ENCODE measurements at places on chromosomes 3 and 15. TPM values are rescaled to one million over a fixed set of nuclear protein-coding genes. Genes with fewer than 3 reads are reported as not detected.

KLHDC8B gene
- 37.9 TPM for total RNA-seq

GRCh38 chr3:124276539-124277143, 284.7 kb upstream of the ROPN1 start:
- no peak overlapping the region for H3K4me3 ChIP-seq
- H3K4me1 ChIP-seq, result peaks cover 48% of the 10 kb centered on the region
- no peaks in the 10 kb centered on the region for H3K27me3 ChIP-seq

- peak; percentile 65 for DNase-seq
- H3K4me1 ChIP-seq, result peaks cover 3% of the 10 kb centered on the region
- H3K27ac ChIP-seq, result peak overlapping the region; percentile 73
- no peaks in the 10 kb centered on the region for H3K36me3 ChIP-seq
- no peaks in the 10 kb centered on the region for H3K27me3 ChIP-seq
These were observed 26.8 kb downstream of the KAT2B start for GRCh38 chr3:20066850-20067617.

DNA sequence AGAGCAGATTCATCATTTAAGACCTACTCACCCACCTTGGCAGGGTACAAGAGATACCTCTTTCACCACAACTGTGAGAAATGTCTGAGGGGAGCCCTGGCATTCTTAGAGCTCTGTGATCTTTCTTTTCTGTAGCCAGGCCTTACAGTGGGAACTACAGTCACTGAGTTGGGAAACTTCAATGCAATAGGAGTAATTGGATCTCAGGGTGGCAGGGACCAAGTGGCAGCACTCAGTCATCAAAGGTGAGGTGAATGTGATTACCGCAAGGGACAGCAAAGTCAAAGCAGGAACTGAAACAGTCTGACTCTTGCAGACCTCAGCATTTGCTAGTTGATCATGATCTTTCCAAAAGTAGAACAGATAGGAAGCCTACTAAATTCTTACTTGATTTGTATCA, 7.2 kb upstream of the MCF2L2 start:
- H3K36me3 ChIP-seq, result no peaks in the 10 kb centered on the region
- no peaks in the 10 kb centered on the region for H3K27me3 ChIP-seq
- no peak overlapping the region for H3K4me3 ChIP-seq
- no peak overlapping the region for H3K27ac ChIP-seq
- no peaks in the 10 kb centered on the region for H3K4me1 ChIP-seq

DNA sequence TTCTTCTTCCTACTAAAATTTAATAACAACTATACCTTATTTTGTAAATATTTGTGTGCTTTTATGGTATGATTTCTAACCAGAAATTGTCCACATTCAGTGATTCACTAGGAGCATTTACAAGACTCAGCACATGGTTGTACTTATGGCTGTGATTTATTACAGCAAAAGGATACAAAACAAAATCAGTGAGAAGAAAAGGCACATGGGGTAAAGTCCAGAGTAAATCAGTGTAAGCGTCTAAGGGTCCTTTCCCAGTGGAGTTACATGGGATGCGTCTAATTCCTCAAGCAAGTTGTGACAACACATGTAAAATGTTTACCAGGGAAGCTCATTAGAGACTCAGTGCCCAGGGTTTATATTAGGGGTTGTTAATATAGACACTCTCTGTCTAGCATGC, 31.1 kb downstream of the RNF13 start:
- no peak for DNase-seq
- no peaks in the 10 kb centered on the region for H3K27me3 ChIP-seq
- no peak overlapping the region for H3K4me3 ChIP-seq
- H3K36me3 ChIP-seq, result no peaks in the 10 kb centered on the region

GRCh38 chr3:187986514-187986934, 167.4 kb upstream of the LPP start:
- no peaks in the 10 kb centered on the region for H3K4me1 ChIP-seq
- no peaks in the 10 kb centered on the region for H3K27me3 ChIP-seq
- no peak overlapping the region for H3K27ac ChIP-seq
- no peaks in the 10 kb centered on the region for H3K36me3 ChIP-seq
- no peak overlapping the region for H3K4me3 ChIP-seq

DNA sequence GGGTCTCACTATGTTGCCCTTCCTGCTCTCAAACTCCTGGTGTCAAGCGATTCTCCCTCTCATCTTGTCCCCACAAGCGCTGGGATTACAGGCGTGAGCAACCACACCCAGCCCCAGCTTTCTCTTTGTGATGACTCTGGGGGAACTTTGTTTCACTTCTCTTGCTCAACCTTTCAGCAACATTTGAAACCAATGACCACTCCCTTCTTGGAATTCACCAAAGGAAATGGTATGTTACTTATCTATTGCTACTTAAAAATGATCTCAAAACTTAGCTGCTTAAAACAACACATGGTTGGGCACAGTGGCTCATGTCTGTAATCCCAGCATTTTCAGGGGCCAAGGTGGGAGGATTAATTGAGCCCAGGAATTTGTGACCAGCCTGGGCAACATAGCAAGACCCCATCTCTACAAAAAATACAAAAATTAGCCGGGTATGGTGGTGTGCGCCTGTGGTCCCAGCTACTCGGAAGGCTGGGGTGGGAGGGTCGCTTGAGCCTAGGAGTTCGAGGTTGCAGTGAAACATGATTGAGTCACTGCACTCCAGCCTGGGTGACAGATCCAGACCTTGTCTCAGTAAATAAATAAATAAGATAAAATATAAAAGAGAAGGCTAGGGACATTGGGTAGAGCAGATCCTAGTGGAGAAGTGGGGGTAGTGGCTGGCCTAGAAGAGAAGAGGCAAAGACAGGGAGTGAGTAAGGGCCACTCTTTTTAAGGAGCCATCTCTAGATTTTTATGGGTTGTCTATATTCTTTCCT, 10.3 kb upstream of the COPG1 start:
- no peaks in the 10 kb centered on the region for H3K4me1 ChIP-seq
- H3K36me3 ChIP-seq, result no peaks in the 10 kb centered on the region
- no peaks in the 10 kb centered on the region for H3K27me3 ChIP-seq
- H3K4me3 ChIP-seq, result no peak overlapping the region
- H3K27ac ChIP-seq, result no peak overlapping the region

MAP3K13 gene
- 47.8 TPM for total RNA-seq

EPHA3 gene
- total RNA-seq, result 5.6 TPM

GRCh38 chr15:98682992-98683701, 34.8 kb downstream of the IGF1R start:
- DNase-seq, result no peak
- H3K36me3 ChIP-seq, result no peaks in the 10 kb centered on the region
- H3K4me1 ChIP-seq, result peaks cover 3% of the 10 kb centered on the region
- H3K27me3 ChIP-seq, result no peaks in the 10 kb centered on the region

WNT5A gene
- total RNA-seq, result 31.9 TPM

DNA sequence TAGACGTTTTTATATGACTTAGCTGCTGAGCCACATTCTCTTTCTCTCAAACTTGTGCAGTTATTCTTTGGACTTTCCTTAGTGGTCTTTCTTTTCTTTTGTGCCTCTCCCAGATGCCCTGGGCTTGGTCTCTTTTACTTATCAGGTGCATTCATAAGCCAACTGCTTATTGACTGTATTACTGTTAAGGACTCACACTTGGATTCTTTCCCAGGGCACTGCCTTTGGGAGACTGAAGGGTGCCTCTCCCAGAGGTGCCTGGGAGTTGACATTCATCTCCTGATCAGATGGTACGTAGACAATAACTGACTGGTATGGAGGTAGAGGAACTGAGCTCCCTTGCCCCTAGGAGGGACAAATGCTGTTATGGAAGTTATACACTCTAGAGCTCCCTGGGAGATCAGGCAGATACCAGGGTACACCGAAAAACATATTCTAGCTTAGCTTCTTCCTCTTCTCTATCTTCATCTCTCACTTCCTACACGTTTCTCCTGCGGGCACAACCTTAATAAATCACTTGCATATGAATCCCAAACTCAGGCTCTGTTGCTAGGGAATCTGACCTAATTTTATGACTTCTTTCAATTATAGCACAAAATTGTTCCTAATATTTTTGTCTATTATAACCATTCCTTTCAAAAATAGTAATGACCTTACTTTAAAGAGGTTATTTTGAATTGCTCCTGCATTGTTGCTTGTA, 24.7 kb downstream of the PARP15 start:
- H3K27me3 ChIP-seq, result no peaks in the 10 kb centered on the region
- H3K4me3 ChIP-seq, result no peak overlapping the region

- H3K27ac ChIP-seq, result no peak overlapping the region
- DNase-seq, result no peak
- no peaks in the 10 kb centered on the region for H3K4me1 ChIP-seq
- no peaks in the 10 kb centered on the region for H3K27me3 ChIP-seq
- no peaks in the 10 kb centered on the region for H3K36me3 ChIP-seq
These were observed 160.4 kb upstream of the KCNH8 start for GRCh38 chr3:18987862-18988447.

DNA sequence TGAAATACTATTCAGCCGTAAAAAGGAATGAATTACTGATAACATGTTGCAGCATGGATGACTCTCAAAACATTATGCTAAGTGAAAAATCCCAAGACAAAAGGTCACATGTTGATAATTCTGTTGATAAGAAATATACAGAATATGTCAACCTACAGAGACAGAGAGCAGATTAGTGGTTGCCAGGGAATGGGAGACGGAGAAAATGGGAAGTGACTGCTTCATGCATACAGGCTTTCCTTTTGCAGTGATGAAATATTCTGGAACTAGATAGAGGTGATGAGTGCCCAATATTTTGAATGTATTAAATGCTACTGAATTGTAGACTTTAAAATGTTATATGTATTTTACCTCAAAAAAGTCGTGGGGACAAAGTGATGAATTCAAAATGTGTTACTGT, 56.2 kb downstream of the ABHD2 start:
- no peaks in the 10 kb centered on the region for H3K36me3 ChIP-seq
- no peak for DNase-seq
- no peaks in the 10 kb centered on the region for H3K27me3 ChIP-seq

MOBP gene
- total RNA-seq, result not detected

GRCh38 chr15:78223396-78224022, 10.9 kb downstream of the ACSBG1 start:
- no peak overlapping the region for H3K27ac ChIP-seq
- H3K4me3 ChIP-seq, result no peak overlapping the region
- no peaks in the 10 kb centered on the region for H3K4me1 ChIP-seq
- no peaks in the 10 kb centered on the region for H3K27me3 ChIP-seq
- DNase-seq, result no peak

DNA sequence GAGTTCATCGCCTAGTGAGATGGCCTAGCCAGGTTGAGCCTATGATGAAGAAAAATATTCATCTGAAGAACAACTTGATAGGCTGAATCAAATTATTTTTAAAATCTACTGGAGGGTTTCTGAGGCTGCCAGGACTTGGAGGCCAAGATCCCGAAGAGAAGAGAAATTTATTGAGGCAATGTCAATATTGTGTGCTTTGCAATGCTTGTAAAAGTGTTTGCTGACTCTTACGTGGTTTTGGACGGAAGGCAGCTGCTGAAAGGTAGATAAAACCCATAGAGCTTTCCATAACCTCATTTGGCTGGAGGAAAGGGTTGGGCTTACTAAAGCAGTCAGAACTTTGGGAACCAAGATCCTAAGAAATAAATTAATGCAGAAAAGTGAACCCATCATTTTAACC, 361.0 kb upstream of the IL12A start:
- no peak overlapping the region for H3K27ac ChIP-seq
- H3K4me3 ChIP-seq, result no peak overlapping the region
- no peak for DNase-seq

GRCh38 chr3:129824926-129825541, 68.5 kb downstream of the TMCC1 start:
- no peak overlapping the region for H3K27ac ChIP-seq
- no peaks in the 10 kb centered on the region for H3K4me1 ChIP-seq
- no peaks in the 10 kb centered on the region for H3K27me3 ChIP-seq
- no peak overlapping the region for H3K4me3 ChIP-seq

- H3K4me3 ChIP-seq, result no peak overlapping the region
- DNase-seq, result no peak
- no peak overlapping the region for H3K27ac ChIP-seq
- no peaks in the 10 kb centered on the region for H3K4me1 ChIP-seq
- no peaks in the 10 kb centered on the region for H3K36me3 ChIP-seq
- no peaks in the 10 kb centered on the region for H3K27me3 ChIP-seq
These were observed 708.3 kb downstream of the FHIT start for GRCh38 chr3:60542995-60543394.

GRCh38 chr15:51971032-51971374, 575 bp downstream of the LEO1 start:
- H3K27me3 ChIP-seq, result no peaks in the 10 kb centered on the region
- no peaks in the 10 kb centered on the region for H3K4me1 ChIP-seq
- peak overlapping the region; percentile 74 for H3K4me3 ChIP-seq
- DNase-seq, result no peak
- no peaks in the 10 kb centered on the region for H3K36me3 ChIP-seq
- peak overlapping the region; percentile 88 for H3K27ac ChIP-seq

All from uterus (tissue), 4 donors.